Activated T-helper 17 cell treated with anti-CD3 and anti-CD28 coated beads, Interleukin-2, amount 50 U/mL, for 72 hours (primary cell): ENCODE measurements at places on chromosomes 5 and 9. TPM values are rescaled to one million over a fixed set of nuclear protein-coding genes. Genes with fewer than 3 reads are reported as not detected.

MYORG gene
- total RNA-seq, result 1.6 TPM

CAAP1 gene
- total RNA-seq, result 18.3 TPM

GRCh38 chr9:5629312-5630080 is 589 bp downstream of the RIC1 start:
- peak; percentile 13 for ATAC-seq

- ATAC-seq, result peak; percentile 39
These were observed 536 bp downstream of the FEM1C start for GRCh38 chr5:115544043-115544435.

DNA sequence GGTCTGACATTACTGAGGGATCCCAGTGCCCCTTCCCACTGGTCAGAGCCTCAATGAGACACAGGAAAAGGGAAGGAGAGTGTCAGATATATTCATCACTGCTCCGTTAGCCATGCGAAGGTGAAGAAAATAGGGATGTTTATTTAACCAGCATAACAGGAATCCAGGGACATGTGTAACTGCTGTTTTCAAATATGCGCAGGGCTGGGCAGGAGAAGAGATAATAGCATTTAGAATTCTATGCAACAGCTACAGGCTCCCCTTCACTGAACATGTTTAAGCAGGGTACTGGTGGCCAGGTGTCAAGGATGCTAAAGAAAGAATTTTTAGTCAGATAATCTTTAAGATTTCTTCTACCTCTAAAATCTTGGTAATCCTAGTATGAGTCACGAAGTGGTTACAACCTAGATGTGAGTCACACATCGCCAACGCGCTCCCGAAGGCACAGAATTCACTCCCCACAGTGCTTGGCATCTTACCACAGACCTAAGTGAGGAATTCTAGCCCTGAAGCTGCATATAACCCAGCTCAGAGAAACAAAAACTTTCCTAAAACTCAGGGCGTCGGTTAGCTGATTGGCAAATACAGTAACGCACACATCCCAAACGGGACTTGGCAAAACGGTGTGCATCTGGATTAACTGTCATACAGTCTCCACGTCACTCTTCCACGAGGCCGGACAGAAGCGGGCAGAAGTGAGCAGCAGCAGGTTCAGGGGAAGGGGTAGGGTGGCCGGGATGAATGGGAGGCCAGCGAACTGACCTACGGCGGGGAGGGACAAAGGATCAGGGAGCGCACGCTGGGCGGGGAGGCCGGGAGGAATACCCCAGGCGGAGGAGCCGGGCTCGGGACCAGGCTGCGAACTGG is 1.1 kb downstream of the CTNNAL1 start:
- ATAC-seq, result peak; percentile 71

- no peak for ATAC-seq
These were observed 32.8 kb downstream of the PDGFRB start for GRCh38 chr5:150122536-150123481.

DNA sequence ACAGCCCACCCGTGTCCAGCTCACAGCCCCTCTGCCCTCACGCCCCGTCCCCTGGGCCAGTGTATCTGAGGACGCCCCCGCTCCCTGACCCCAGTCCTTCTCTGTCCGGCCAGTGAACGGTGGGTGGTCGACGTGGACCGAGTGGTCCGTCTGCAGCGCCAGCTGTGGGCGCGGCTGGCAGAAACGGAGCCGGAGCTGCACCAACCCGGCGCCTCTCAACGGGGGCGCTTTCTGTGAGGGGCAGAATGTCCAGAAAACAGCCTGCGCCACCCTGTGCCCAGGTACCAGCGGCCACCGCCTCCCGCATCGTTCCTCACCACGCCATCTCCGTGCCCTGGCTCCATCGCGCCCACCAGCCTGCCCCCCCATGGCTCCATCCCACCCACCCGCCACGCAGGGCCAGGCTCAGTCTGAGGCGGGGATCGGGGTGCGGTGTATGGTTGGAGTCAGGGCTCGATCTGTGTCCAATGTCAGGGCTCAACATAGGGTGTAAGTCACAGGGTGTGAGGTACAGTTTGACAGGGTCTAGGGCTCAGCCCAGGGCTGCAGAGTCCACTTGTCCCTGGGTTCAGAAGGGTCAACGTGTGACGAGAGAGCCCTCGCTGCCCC is 29.5 kb downstream of the HK3 start:
- ATAC-seq, result no peak
